Cardiac ventricle fibroblast (primary cell): ENCODE measurements at places on chromosomes 6 and 20. TPM values are rescaled to one million over a fixed set of nuclear protein-coding genes. Genes with fewer than 3 reads are reported as not detected.

TREM1 gene
- total RNA-seq, result 1.7 and 2.1 TPM in 2 replicates

NT5E gene
- total RNA-seq, result 37.0 and 40.3 TPM in 2 replicates

PTCHD4 gene
- 1.7 and 2.0 TPM in 2 replicates for total RNA-seq

RFX6 gene
- total RNA-seq, result not detected in 2 replicates

CCN6 gene
- not detected in 2 replicates for total RNA-seq

APOM gene
- total RNA-seq, result 2.0 and 2.3 TPM in 2 replicates

ABHD16A gene
- total RNA-seq, result 19.1 and 24.3 TPM in 2 replicates

PEX7 gene
- 5.4 and 8.8 TPM in 2 replicates for total RNA-seq

SPATA25 gene
- 0.54 and 1.7 TPM in 2 replicates for total RNA-seq

MCCD1 gene
- total RNA-seq, result not detected in 2 replicates

RPP40 gene
- total RNA-seq, result 10.4 and 17.5 TPM in 2 replicates

MRPS26 gene
- total RNA-seq, result 31.5 and 37.0 TPM in 2 replicates

ULBP2 gene
- total RNA-seq, result 0.62 and 1.8 TPM in 2 replicates

EPB41L2 gene
- 107 and 125 TPM in 2 replicates for total RNA-seq

FAM162B gene
- total RNA-seq, result 1.3 and 2.4 TPM in 2 replicates

E2F1 gene
- total RNA-seq, result 1.3 and 2.6 TPM in 2 replicates

MPIG6B gene
- total RNA-seq, result 0.06 TPM in 1 of 2 replicates, not detected in the other

BCAS1 gene
- total RNA-seq, result 0.06 TPM in 1 of 2 replicates, not detected in the other

CRISP1 gene
- not detected in 2 replicates for total RNA-seq

MUCL3 gene
- not detected in 2 replicates for total RNA-seq

OGFR gene
- 51.2 and 58.9 TPM in 2 replicates for total RNA-seq

BMP7 gene
- total RNA-seq, result not detected in 2 replicates

C6orf15 gene
- 0.49 TPM in 1 of 2 replicates, not detected in the other for total RNA-seq

PACRG gene
- 2.7 TPM in 1 of 2 replicates, not detected in the other for total RNA-seq

SLC16A10 gene
- not detected in 2 replicates for total RNA-seq

MCHR2 gene
- total RNA-seq, result not detected in 2 replicates

PRDM13 gene
- total RNA-seq, result not detected in 2 replicates

GHRH gene
- total RNA-seq, result not detected in 2 replicates

DEFB125 gene
- total RNA-seq, result not detected in 2 replicates

MKKS gene
- 10.0 and 13.5 TPM in 2 replicates for total RNA-seq

LCA5 gene
- total RNA-seq, result 3.9 and 4.7 TPM in 2 replicates

HLA-DQA1 gene
- total RNA-seq, result not detected in 2 replicates

TAGAP gene
- total RNA-seq, result not detected in 2 replicates

LAMA2 gene
- 550 and 573 TPM in 2 replicates for total RNA-seq

FABP7 gene
- total RNA-seq, result not detected in 2 replicates
